Neural crest cell (in vitro differentiated cells): ENCODE measurements at places on chromosomes 5 and 9.

GRCh38 chr9:137371521-137371941 is 51.4 kb downstream of the EXD3 start:
- no peak for DNase-seq

DNA sequence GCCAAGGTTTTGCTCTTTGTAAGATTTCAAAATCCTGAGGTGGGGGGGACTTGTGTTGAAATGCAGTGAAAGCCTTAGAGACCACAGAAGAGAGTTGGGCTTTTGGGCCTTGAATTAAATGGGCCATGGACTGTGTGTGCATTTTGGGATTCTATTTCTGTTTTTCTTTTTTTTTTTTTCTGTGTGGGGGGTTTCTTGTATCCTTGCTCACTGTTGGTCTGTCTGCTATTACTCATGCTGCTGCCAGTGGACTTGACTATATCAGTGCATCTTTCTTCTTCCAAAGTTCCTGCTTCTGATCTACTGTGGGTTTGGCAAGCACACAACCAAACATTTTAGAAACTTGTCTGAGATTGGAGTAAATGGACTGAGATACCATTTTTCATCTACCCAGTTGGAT is 344.9 kb downstream of the ARL15 start:
- no peak for DNase-seq

- DNase-seq, result peak; percentile 25
Measured at GRCh38 chr9:84670138-84671041, 861 bp downstream of the NTRK2 start.

DNA sequence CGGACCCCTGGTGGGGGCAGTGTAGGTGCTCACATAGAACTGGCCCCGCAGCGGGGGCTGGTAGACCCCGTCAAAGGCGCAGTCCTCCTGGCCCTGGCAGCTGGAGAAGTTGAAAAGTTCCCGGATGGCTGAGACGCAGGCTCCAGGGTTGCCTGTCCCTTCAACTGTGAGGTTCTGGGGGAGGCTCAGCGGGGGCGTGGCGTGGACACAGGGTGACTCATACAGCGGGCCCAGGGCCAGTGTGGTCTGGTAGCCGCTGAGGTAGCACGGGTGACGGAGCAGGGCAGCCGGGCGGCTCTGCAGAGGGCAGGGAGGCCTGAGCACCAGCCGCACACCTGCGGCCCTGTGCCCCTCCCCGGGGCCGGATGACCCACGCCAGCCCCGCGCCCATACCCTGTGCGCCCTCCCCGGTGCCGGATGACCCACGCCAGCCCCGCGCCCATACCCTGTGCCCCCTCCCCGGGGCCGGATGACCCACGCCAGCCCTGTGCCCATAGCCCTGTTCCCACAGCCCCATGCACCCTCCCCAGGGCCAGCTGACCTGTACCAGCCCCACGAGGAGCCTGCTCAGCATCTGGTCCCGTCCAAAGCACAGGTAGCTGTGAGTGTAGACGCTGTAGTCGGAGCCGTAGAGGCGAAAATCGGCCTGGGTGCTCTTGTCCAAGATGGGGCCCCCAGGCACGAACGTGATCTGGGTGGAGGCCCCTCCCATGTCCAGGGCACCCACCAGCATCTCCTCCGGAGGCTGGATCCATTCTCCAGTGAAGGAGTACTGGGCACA is 5.0 kb downstream of the ENTPD8 start:
- DNase-seq, result no peak

DNA sequence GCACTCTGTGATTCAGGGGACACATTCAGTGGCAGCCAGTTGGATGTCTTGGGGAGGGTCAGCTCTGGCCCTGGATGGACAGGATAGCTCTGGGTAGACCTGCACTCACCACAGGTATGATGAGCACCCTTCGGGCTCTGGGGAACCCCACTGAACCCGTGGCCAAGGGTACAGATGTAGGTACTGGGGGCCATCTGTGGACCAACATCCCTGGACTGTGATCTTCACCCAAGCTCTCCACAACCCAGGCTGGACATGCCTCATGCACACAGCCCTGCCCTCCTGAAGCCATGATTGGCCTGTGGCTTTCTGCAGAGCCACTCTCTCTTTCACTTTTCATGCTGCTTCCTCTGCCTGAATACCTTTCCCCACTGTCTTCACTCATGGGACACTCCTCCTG is 15.6 kb upstream of the ACSL6 start:
- no peak for DNase-seq
